ENCODE measurements at places on chromosomes 2 and 18.

GRCh38 chr2:58521803-58522554 is 280.9 kb upstream of the FANCL start:
- no peak for DNase-seq

DNA sequence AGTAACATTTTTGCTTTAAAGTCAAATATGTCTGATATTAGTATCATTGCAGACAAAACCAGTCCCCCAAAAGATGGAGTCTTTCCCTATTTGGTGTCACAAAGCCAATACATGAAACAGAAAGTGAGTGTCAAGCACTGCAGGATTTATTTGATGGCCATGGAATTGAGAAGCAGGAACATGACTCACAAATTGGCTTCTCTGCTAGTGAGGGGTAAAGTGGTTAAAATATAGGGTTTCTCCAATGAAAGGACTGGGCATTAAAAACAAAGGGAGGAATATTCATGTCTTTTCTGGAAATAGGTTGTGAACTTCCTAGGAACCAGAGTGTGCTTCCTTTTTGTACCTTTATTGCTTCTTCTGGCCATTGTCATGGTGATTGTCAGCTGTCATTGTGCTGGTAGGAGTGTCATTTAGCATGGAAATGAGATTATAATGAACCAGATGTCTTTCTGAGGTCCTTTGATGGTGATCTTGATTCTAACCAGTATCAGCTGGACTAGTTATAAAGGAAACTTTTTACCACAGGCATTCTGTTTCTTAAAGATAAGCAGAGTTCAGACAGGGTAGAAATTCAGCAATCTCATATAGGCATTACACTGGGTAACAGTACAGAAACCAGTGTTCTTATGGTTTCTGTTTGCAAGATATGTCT is 4.1 kb downstream of the REG1B start:
- DNase-seq: no peak

- DNase-seq: no peak
These were observed 5.7 kb downstream of the SMC6 start for GRCh38 chr2:17747684-17748452.

DNA sequence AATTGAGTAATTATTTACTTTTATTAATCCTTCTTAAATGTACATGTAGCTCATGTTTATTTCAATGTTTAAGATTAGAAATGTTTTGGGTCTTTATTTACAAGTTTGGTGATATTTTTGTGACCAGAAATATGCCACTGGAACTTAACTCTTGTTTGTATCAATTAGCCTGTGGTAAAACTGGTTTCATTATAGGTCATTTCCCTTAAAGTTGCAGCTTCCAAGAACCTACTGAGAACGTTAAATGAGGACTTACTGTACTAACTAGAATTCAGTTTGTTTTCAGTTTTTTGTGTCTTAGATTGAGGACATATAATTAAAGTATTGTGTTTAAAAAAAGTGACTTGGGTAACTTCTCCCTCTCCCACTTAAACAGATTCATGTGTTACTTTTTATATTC is 4.3 kb downstream of the TYW5 start:
- DNase-seq: no peak

DNA sequence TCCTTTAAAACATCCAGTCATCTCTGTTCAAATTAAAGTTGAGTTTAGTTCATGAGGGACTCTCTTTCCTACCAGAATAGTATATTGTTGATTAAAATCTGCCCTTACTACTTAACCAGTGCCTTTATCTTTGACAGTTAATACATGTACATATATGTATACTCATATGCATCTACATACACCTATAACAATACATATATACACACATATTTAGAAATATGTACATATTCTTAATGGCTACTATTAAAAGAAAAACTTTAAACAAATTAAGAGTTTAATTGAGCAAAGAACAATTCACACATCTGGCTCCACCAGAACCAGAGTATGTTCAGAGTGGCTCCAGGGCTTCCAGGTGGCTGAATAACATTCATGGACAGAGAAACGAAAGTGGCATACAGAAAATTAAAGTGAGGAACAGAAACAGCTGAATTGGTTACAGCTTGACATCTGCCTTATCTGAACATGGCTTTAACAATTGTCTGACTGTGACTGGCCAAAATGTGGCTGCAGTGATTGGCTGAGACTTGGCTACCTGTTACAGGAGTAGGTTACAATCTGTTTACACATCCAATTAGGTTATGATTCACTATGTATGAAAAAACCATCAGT is 38.8 kb downstream of the ZNF519 start:
- no peak for DNase-seq

DNA sequence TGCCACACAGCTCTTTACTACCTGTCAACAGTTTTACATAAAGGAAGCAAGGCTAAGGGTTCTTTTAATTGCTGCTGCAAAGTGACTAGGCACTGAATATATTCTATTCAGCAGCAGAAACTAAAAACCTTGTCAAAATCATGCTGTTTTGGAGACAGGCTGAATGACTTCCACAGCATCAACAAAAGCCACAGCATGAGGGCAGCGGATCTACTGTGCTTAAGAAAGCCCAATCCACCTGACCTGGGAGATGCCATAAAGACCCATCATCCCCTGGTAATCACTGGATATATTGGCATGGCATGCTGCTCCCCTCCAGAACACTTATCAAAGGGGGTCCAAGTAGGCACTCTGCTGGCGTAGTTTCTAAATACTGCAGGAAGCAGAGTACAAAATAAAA is 715.1 kb upstream of the SLC8A1 start:
- DNase-seq: no peak

DNA sequence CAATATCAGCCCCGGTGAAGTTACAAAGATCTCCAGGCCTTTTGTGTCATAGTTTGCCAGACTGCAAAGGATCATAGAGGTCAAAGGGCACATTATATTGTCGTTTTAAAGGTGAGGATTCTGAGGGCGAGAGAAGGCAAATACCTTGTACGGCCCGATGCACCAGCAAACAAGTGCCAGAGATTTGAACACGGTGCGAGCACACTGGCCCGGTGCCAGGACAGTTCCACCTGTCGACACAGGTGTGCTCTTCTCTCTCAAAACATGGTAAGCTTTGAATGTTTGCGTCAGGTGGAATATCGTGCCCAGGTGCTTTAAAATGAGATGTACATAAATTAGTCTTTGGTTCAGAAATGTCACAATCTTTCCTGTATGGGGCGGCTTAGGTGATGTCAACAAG is 776.1 kb upstream of the ID2 start:
- DNase-seq: no peak
